ENCODE measurements at places on chromosomes 5 and 9. TPM values are rescaled to one million over a fixed set of nuclear protein-coding genes. Genes with fewer than 3 reads are reported as not detected.
A peak's percentile ranks its signal among the peaks of the same experiment; 100 is the strongest.

The OR1J2 gene
- total RNA-seq: not detected

DNA sequence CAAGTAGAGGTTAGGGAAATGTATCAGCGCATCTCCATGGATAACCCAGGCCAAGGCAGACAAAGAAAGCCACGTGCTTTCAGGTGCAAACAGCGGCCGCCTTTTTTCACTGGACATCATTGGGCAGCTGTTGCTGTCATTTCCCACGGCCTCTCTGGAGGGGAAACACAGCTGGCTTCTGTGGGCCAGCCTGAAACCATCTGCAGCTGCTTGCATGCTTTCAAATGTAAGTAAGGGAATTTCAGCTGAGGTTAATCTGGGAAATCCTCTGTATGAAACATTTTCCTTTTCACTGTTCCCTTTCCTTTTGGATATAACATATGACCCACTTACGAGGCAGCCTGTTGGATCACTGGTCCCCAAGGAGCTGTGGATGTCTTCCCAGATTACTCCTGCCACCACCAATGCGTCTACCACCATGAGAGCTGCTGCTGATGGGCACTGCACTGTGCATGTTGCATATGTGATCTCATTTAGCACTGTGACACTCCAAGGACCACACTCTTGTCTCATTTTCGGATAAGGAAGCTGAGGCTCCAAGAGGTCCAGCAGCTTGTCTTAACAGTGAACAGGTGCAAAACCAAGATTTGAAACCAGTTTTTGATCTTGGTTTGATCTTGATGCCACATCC lies 106.3 kb downstream of the C9orf152 start:
- H3K4me3 ChIP-seq: no peak overlapping the region
- no peak for DNase-seq
- H3K4me1 ChIP-seq: no peaks in the 10 kb centered on the region

GRCh38 chr5:142014911-142015584 lies 2.2 kb upstream of the GNPDA1 start:
- no peak overlapping the region for H3K4me3 ChIP-seq
- H3K27me3 ChIP-seq: no peaks in the 10 kb centered on the region
- H3K4me1 ChIP-seq: peaks cover 3% of the 10 kb centered on the region
- DNase-seq: no peak
- no peaks in the 10 kb centered on the region for H3K36me3 ChIP-seq

- DNase-seq: no peak
- H3K36me3 ChIP-seq: no peaks in the 10 kb centered on the region
- H3K27me3 ChIP-seq: no peaks in the 10 kb centered on the region
- H3K27ac ChIP-seq: no peak overlapping the region
- no peak overlapping the region for H3K4me3 ChIP-seq
Measured at GRCh38 chr9:16817002-16817401, 53.5 kb downstream of the BNC2 start.

DNA sequence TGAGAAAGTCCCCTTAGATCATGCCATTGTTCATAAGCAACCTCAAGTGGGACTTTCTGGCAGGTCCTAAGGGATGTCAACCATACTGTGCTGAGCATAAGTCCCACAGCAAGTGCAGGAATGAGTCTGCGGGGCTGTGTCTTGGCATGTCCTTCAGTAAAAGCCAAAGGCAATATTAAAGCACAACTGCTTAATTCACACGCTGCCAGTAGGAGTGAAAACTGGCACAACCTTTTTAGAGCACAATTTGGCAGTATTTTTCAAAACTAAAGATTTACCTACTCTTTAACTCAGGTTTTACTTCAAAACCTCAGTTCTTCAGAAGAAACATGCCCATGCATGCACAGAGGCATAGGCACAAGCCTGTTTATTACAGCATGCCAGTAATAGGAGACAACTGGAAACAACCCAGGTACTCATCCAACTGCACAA lies 24.4 kb upstream of the SMAD5 start:
- H3K4me3 ChIP-seq: no peak overlapping the region
- H3K36me3 ChIP-seq: no peaks in the 10 kb centered on the region
- H3K4me1 ChIP-seq: no peaks in the 10 kb centered on the region
- H3K27me3 ChIP-seq: no peaks in the 10 kb centered on the region

DNA sequence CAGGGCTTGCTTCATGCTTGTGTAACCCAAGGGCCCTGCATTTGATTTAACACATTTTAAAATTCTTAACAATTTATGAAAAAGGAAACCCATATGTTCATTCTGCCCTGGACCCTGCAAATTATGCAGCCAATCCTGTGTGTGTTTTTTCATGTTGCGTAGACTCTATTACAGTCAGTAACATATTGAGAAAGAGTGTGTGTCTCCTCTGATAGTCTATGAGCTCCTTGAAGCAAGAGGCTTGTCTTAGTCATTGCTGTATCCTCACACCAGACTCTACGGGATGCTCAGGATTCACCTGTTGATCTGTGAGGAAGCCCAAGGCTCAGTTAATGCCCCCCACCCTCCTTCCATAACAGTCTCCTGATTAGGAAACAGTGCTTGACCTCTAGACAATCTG lies 177.3 kb upstream of the DMAC1 start:
- H3K4me1 ChIP-seq: peaks cover 4% of the 10 kb centered on the region
- peak overlapping the region; percentile 52 for H3K27ac ChIP-seq
- no peaks in the 10 kb centered on the region for H3K36me3 ChIP-seq
- no peak for DNase-seq

The ISL1 gene
- 0.76 TPM for total RNA-seq

DNA sequence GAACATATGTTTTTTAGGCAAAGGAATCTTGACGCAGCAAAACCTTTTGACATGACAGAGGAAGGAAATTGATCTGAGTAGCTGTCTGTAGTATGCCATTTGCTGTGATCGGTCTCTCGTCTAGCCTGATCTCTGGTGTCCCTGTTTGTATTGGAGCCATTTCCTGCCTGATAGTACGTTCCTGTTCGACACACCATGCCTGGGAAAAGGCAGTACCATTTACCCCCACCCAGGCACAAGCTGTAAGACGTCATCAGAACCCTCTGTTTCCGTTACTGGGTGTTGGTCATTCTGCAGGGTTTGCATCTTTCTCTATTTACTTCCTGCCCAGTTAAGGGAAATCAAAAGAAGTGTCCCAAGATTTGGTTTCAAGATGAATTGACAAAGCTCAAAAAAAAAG lies 129.7 kb downstream of the CEMIP2 start:
- no peak for DNase-seq
- H3K27me3 ChIP-seq: no peaks in the 10 kb centered on the region
- no peak overlapping the region for H3K4me3 ChIP-seq
- H3K36me3 ChIP-seq: no peaks in the 10 kb centered on the region

The RAD23B gene
- 50.7 TPM for total RNA-seq

GRCh38 chr5:5625491-5625890 lies 203.0 kb downstream of the ICE1 start:
- no peaks in the 10 kb centered on the region for H3K36me3 ChIP-seq
- H3K4me3 ChIP-seq: no peak overlapping the region
- H3K27ac ChIP-seq: no peak overlapping the region
- no peaks in the 10 kb centered on the region for H3K4me1 ChIP-seq

DNA sequence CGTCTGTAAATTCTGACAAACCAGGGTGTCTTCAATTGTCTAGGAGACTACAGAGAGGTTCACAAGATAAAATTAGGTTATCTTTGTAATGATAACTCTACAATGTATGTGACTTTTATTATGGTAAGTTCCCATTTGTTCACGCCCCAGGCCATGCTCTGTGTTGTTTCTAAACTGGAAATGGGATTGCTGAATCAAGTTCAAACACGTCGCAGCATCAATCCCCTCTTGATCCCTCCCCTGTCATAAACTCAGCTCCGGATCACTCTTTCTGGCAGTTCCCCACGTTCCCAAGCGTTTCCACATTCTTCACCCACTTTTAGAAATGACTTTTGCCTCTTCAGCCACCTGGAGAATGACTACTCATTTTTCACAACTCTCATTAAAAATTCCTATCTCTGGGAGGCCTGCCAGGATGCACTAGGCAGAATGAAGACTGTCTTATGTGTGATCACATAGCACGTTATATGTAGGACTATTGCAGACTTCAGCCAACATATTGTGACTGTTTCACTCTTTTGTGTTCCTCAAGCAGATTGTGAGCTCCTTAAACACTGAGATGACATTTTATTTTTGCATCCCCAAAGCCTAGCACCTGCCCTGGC lies 1124.2 kb upstream of the WWC1 start:
- no peak overlapping the region for H3K27ac ChIP-seq
- H3K4me3 ChIP-seq: no peak overlapping the region
- no peaks in the 10 kb centered on the region for H3K36me3 ChIP-seq
- DNase-seq: no peak
- H3K4me1 ChIP-seq: no peaks in the 10 kb centered on the region

The DMRT2 gene
- not detected for total RNA-seq

DNA sequence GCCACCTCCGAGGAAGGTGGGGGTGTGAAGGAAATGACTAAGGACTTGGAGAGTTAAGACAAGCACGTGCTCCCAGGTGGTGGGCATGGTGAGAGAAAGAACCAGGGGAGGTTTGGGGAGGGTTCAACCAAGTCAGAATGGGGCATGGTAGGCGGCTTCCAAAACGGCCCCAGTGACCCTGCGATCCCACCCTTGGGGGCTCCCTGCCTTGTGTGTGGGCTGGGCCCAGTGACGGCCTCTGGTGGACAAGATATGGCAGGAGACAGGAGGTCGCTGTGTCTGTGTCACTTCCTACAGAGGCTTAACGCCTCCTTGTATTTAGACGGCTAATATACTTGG lies 51.3 kb upstream of the IRX4 start:
- H3K4me3 ChIP-seq: no peak overlapping the region
- H3K27me3 ChIP-seq: no peaks in the 10 kb centered on the region
- H3K36me3 ChIP-seq: no peaks in the 10 kb centered on the region
- no peaks in the 10 kb centered on the region for H3K4me1 ChIP-seq

Data from Peyer's patch (tissue), 4 donors.